ENCODE measurements at places on chromosomes 3 and 15.

GRCh38 chr3:70501561-70501960 is 189.1 kb upstream of the MDFIC2 start:
- no peak for DNase-seq

GRCh38 chr3:178948546-178948945 is 123.1 kb downstream of the ZMAT3 start:
- no peak for DNase-seq

DNA sequence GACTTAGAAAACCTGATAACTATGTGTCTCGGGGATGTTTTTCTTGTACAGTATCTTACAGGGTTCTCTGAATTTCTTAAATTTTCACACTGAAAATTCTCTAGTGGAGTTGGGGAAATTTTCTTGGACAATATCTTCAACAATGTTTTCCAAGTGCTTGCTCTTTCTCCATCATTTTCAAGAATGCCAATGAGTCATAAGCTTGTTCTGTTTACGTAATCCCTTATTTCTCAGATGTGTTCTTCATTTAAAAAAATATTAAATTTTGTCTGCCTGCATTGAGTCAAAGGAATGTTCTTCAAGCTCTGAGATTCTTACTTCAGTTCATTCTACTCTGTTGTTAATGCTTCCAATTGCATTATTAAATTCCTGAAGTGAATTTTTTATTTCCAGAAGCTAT is 21.9 kb upstream of the PLSCR2 start:
- DNase-seq: no peak

- no peak for DNase-seq
Measured at GRCh38 chr15:28105224-28105791, 6.2 kb upstream of the OCA2 start.

- no peak for DNase-seq
Measured at GRCh38 chr3:165522386-165522785, 314.8 kb downstream of the BCHE start.

DNA sequence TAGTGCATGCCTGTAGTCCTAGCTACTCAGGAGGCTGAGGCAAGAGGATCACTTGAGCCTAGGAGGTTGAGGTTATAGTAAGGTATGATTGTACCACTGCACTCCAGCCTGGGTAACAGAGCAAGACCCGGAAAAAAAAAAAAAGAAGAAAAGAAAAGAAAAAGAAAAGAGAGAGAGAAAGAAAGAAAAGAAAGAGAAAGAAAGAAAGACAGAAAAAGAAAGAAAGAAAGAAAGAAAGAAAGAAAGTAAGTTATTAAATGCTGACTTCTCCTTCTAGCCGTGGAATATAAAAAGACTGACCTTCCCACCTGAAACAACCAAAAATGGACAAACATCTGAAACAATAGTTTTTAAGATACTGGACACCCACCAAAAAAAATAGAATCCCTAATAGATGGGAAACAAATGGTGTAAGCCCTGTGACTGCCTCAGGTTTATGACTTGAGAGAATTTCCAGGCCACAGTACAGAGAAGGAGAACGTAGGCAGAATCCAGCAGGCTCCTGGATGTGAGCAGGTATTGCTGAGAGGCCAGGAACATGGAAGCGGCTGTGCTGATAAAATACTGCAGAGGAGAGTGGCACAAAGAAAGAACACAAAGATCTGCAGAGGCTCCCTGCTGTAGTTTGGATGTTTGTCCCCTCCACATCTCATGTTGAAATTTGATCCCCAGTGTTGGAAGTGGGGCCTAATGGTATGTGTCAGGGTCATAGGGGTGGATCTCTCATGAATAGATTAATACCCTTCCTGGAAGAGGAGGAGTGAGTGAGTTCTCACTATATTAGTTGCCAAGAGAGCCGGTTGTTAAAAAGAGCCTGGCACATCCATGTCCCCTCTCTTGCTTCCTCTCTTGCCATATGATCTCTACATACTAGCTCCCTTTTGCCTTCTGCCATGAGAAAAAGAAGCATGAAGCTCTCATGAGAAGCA is 41.8 kb upstream of the PRSS50 start:
- DNase-seq: no peak

- DNase-seq: no peak
Measured at GRCh38 chr3:143083781-143084180, 35.8 kb upstream of the CHST2 start.

DNA sequence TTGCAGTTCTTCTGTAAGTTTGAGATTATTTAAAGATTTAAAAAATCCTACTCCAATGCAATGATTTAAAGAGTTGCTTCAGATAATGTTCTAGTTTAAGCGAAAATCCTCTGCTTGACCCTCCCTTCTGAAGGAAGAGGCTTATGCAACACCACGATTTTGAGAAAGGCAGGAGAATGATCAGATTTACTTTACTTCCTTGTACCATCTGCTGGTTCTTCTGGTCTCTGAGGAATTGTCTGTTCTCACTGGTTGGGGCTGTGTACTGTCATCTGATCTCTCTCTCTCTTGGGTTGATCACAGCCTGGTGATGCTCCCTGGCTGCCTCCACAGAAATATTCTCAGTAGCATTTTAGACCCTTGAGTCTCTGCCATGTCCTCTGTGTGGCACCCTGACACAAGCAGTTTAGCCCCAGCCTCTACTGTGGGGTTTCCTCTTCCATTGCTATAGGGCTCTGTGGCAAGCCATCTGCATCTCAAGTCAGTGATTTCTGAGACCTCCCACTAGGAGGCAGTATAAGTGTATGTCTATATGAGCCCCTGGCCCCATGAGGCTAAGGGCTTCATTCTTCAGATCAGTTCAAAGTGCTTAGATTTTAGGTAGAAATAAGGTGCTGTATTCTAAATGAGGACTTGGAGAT is 50.8 kb upstream of the PLAAT1 start:
- DNase-seq: no peak

DNA sequence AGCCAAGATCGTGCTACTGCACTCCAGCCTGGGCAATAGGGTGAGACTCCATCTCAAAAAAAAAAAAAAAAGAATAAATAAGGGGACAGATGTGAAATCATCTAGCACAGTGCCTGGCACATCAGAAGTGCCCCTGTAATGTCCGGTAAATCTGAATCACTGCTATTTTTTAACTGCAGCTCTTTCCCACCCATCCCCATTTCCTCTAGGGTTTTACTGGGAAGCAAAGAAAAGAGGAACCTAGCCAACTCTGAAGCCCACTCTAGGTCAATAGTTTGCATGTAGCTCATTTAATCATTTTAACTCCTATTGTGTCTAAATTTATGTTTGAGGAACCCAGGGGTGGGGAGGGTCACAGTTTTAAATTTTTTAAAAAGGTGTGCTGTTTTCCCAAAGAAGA is 26.0 kb downstream of the MAGI1 start:
- DNase-seq: no peak

GRCh38 chr3:47367631-47368030 is 13.2 kb upstream of the PTPN23 start:
- no peak for DNase-seq

DNA sequence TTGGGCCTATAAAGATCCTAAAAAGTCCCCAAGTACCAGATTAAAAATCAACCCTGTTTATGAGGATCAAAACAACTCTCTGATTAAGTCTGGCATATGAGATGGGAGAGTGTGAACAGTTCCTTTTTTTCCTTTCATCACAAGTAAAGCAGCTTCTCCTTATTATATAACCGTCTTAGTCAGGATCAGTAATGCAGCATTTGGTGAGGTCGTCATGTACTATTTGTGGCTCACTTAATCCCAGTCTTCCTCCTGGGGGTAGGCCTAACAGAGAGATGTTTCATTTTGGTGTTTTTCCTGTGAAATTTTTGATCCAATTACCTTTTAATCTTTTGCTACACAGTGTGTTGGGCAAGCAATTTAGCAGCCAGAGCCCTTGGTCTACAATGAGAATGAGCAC is 333.1 kb upstream of the KCNMB2 start:
- no peak for DNase-seq

- DNase-seq: no peak
Measured at GRCh38 chr3:79086514-79086913, 681.3 kb downstream of the ROBO1 start.

- DNase-seq: no peak
Measured at GRCh38 chr15:29065571-29065970, 179.8 kb downstream of the APBA2 start.

GRCh38 chr3:114320246-114320645 is 26.4 kb downstream of the TIGIT start:
- no peak for DNase-seq

DNA sequence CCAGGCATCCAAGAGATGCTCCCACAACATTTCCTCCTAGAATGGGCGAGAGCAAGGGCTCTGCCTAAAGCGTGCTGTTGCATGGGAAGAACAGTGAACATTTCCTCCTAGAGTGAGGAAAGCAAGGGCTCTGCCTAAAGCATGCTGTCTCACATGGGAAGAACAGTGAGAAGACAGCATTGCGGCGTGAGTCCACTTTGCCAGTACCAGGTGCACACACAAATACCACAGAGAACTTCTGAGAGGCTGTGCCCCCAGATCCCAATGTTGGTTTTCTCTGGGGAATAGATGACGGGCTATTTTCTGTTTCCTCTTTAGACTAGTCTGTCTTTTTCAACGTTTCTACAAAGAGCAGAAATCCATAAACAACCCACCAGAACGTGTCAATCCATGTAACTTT is 142.9 kb downstream of the LRRK1 start:
- DNase-seq: no peak

DNA sequence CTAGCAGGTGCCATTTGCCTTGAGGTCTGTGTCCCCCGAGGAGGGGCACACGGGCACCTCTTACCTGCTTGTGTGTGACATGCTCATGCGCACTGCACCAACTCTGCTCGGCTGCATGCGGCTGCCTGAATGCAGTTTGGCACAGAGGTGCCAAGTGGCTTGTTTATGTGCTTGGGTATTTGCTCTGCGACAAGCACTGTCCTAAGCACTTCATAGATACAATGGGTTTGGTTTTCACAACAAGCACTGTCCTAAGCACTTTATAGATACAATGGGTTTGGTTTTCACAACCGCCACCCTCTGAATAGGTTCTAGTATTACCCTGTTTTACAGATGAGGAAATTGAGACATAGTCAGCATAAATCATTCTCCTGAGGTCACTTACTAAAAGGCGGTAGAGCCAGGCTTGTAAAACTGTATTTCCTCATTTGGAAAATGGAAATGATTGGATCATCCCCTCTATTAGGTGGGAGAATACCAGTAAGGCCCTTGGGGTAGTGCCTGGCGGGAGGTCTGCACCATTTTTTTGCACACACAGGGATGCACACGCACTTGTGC is 487 bp downstream of the ITIH4 start:
- no peak for DNase-seq

DNA sequence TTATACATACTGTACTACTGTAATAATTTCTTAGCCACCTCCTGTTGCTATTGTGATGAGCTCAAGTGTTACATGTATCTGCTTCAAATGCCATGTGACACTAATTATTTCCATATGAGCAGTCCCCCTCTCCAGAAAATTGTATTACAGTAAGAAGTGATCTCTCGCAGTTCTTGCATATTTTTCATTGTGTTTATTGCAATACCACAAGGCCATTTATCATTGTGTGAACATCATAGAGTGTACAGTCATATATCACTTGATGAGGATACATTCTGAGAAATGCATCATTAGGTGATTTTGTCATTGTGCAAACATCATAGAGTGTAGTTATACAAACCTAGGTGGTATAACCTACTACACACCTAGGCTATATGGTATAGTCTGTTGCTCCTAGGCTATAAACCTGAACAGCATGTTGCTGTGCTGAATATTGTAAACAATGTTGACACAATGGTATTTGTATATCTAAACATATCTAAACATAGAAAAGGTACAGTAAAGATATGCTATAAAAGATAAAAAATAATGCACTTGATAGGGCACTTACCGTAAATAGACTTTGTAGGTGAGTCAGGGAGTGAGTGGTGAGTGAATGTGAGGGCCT is 189.6 kb upstream of the MLF1 start:
- no peak for DNase-seq

DNA sequence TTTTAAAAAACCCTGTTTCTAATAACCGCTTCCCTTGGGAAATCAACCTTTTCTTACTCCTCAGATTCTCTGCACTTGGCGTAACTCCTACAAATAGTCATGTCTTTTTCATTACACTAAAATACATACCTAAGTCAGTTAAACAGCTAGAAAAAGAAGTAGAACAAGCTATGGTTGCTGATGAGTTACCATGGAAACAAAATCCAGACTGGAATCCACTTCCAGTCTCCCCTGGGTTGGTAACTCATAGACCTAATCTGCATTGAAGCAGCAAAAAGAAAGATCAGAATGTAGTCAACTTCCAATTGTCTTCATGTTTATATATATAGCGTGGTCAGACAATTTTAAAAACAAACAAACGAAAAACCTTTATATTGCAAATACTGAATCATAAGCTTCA is 260.8 kb upstream of the LRRN1 start:
- DNase-seq: no peak

- DNase-seq: no peak
Measured at GRCh38 chr3:38567498-38567897, 71.4 kb downstream of the EXOG start.

GRCh38 chr3:95154766-95155165 is 1091.9 kb downstream of the NSUN3 start:
- DNase-seq: no peak

GRCh38 chr3:126438746-126439145 is 36.9 kb downstream of the ZXDC start:
- DNase-seq: no peak

- no peak for DNase-seq
Measured at GRCh38 chr3:128456776-128457715, 9.6 kb downstream of the DNAJB8 start.

DNA sequence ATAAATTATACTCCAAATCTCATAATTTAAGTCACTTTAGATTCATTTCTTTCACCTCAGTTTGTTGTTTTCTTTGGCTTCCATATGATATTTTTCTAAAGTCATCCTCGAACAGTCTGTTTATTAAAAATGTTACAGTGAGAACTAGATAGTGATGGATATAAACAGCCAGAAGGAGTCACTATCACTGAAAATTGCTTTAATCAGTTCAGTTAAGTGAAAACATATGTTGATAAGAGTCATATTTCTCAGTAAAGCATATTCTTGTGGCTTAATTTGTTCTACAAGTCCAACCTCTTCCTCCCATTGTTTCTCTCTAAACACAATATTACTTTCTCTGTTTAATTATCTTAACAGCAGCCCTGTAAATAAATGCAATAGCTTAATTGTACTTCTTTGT is 427.5 kb upstream of the ALCAM start:
- no peak for DNase-seq

DNA sequence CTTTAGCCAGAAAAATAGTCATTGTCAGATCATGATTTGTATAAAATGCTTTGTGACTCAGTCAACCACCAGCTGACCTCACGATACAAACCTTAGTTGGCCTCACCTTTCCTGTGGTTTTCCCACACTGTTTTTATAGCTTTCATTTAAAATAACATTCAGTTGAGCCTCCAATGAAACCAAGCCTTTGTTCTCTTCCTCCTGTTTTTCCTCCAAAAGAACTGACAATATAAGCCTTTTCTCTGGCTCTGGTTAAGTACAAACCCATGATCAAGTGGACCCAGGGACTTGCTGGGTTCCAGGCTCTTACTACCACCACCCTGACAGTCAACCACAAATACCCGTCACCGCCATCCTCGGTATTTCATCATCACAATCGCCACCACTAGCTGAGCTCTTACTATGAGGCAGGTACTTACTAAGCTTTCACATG is 81.7 kb downstream of the TAMM41 start:
- no peak for DNase-seq

GRCh38 chr3:128884992-128885391 is 5.6 kb downstream of the ACAD9 start:
- no peak for DNase-seq

Measured in stimulated activated CD4-positive, alpha-beta T cell treated with anti-CD3 and anti-CD28 coated beads, Interleukin-1b, Interleukin-23, amount 100 ng/mL, for 24 hours (primary cell).